Chondrocyte (in vitro differentiated cells): ENCODE measurements at places on chromosomes 4 and X. TPM values are rescaled to one million over a fixed set of nuclear protein-coding genes. Genes with fewer than 3 reads are reported as not detected.

DNA sequence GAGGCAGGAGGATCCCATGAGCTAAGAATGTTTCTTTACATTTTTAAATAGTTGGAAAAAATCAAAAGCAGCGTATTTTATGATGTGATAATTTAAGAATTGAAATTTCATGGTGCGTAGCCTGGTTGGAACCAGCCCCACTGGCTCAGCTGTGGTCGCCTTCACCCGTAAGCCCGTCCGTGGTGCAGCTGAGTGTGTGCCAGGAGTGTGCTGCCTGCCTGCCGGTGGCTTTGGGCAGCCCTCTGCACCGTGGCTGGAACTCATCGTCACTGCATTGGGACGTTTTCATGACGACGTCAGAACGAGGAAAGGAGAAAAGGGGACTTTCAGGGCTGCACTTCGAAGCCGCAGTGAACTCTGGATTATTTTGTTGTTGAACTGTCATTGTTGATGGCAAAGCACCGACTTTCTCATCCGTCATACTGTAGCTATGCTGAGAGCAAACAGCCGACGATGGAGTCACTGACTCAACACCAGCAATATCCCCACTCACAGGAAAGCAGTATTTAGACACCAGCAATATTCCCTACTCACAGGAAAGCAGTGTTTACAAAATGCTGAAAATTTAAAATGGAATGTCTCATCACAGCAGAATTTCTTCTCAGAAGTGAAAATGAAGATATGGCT lies 35.1 kb downstream of the PCGF3 start:
- peak overlapping the region; percentile 57 for H3K27ac ChIP-seq
- peaks cover 7% of the 10 kb centered on the region for H3K36me3 ChIP-seq
- no peak for DNase-seq
- no peaks in the 10 kb centered on the region for H3K27me3 ChIP-seq

- DNase-seq = no peak
- H3K4me3 ChIP-seq = no peak overlapping the region
- H3K27me3 ChIP-seq = no peaks in the 10 kb centered on the region
- no peaks in the 10 kb centered on the region for H3K4me1 ChIP-seq
- no peak overlapping the region for H3K27ac ChIP-seq
- no peaks in the 10 kb centered on the region for H3K36me3 ChIP-seq
Observed at GRCh38 chrX:29231800-29232199, 644.6 kb downstream of the IL1RAPL1 start.

DNA sequence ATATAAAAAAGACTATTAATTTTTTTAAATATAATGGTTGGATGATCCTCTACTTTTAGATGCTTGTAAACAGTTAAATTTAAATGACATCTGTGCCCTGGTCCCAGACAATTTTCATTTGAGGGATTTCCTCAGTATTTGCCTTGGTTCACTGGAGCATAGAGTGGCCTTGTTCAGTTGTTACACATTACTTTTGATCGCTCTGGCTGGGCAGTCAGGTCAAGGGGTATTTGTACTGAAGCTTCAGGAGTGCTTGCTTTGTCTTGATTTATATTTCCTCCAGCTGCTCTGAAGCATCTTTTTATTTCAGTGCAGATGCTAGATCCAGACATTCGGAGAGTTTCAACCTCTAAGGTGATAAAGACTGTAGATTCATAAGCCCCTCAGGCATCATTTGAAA lies 50.0 kb downstream of the COMMD8 start:
- peaks cover 6% of the 10 kb centered on the region for H3K4me1 ChIP-seq
- no peaks in the 10 kb centered on the region for H3K36me3 ChIP-seq
- no peak overlapping the region for H3K27ac ChIP-seq
- no peak for DNase-seq
- no peak overlapping the region for H3K4me3 ChIP-seq
- peaks cover 29% of the 10 kb centered on the region for H3K27me3 ChIP-seq

GRCh38 chr4:36712013-36712412 lies 430.6 kb downstream of the DTHD1 start:
- no peak overlapping the region for H3K4me3 ChIP-seq
- H3K27ac ChIP-seq = no peak overlapping the region
- no peaks in the 10 kb centered on the region for H3K27me3 ChIP-seq
- no peaks in the 10 kb centered on the region for H3K4me1 ChIP-seq
- no peak for DNase-seq

DNA sequence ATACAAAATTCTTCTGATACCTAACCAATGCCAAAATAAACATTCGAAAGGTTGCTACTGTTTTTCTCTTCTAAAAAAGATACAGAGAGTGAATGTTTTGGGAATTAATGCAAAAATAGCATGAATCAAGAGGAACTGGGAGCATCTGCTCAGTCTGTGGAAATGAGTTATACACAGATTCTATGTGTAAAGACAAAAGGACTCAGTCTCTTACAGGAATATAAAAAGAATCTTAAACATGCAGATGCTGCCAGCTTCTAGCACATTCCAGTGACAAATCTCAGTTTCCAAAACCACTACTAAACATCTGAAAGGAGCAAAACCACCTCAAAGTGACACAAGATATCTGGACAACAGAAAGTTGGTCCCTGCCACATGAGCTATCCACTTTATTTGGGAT lies 55.0 kb downstream of the PAPSS1 start:
- peaks cover 43% of the 10 kb centered on the region for H3K4me1 ChIP-seq
- H3K27ac ChIP-seq = peak overlapping the region; percentile 86
- H3K36me3 ChIP-seq = peaks cover 1% of the 10 kb centered on the region
- no peaks in the 10 kb centered on the region for H3K27me3 ChIP-seq

- no peaks in the 10 kb centered on the region for H3K27me3 ChIP-seq
- DNase-seq = no peak
- H3K27ac ChIP-seq = no peak overlapping the region
- no peak overlapping the region for H3K4me3 ChIP-seq
Observed at GRCh38 chrX:150844016-150844415, 54.5 kb downstream of the CD99L2 start.

DNA sequence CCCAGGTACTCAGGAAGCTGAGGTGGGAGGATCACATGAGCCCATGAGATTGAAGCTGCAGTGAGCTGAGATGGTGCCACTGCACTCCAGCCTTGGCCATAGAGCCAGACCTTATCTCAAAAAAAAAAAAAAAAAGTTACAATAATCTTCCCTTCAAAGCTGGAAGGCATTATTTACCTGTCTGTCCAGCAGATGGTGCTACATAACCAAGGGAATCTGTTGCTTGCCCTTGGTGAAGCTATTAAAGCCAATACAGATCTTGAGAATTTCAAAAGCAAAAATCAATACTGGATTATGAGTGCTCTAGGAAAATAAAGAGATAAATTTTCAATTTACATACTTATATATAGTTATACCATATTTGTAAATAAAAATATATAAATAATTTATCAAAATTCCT lies 25.9 kb downstream of the PKD2 start:
- H3K4me1 ChIP-seq = peaks cover 7% of the 10 kb centered on the region
- no peak overlapping the region for H3K4me3 ChIP-seq
- no peaks in the 10 kb centered on the region for H3K27me3 ChIP-seq
- no peak for DNase-seq
- H3K27ac ChIP-seq = no peak overlapping the region
- peaks cover 21% of the 10 kb centered on the region for H3K36me3 ChIP-seq

GRCh38 chrX:13087322-13088155 lies 43.1 kb upstream of the FAM9C start:
- H3K27me3 ChIP-seq = no peaks in the 10 kb centered on the region
- no peak overlapping the region for H3K4me3 ChIP-seq
- no peak for DNase-seq
- peaks cover under 1% of the 10 kb centered on the region for H3K36me3 ChIP-seq
- H3K27ac ChIP-seq = no peak overlapping the region

GRCh38 chr4:140222171-140222570 lies 68.2 kb upstream of the MAML3 start:
- no peak for DNase-seq
- H3K27ac ChIP-seq = no peak overlapping the region
- H3K27me3 ChIP-seq = no peaks in the 10 kb centered on the region
- no peak overlapping the region for H3K4me3 ChIP-seq

GRCh38 chr4:187666034-187666433 lies 329.5 kb upstream of the ZFP42 start:
- H3K27me3 ChIP-seq = no peaks in the 10 kb centered on the region
- no peak overlapping the region for H3K27ac ChIP-seq
- peaks cover 3% of the 10 kb centered on the region for H3K36me3 ChIP-seq
- no peak overlapping the region for H3K4me3 ChIP-seq
- H3K4me1 ChIP-seq = peaks cover 39% of the 10 kb centered on the region
- no peak for DNase-seq

- no peaks in the 10 kb centered on the region for H3K36me3 ChIP-seq
- no peak overlapping the region for H3K4me3 ChIP-seq
- no peak overlapping the region for H3K27ac ChIP-seq
- H3K27me3 ChIP-seq = no peaks in the 10 kb centered on the region
- no peak for DNase-seq
Observed at GRCh38 chr4:98662055-98662453, 3.6 kb upstream of the TSPAN5 start.

- H3K27me3 ChIP-seq = no peaks in the 10 kb centered on the region
- H3K4me3 ChIP-seq = no peak within 1 kb of the TSS
- no peaks in the 10 kb centered on the region for H3K36me3 ChIP-seq
- no peaks in the 10 kb centered on the region for H3K4me1 ChIP-seq
Observed at GRCh38 chrX:155334486-155335336, at the start of gene CLIC2. TSS of gene CLIC2 (minus strand) at chrX:155334614. CDS start at chrX:155334427, 187 bp downstream.

DNA sequence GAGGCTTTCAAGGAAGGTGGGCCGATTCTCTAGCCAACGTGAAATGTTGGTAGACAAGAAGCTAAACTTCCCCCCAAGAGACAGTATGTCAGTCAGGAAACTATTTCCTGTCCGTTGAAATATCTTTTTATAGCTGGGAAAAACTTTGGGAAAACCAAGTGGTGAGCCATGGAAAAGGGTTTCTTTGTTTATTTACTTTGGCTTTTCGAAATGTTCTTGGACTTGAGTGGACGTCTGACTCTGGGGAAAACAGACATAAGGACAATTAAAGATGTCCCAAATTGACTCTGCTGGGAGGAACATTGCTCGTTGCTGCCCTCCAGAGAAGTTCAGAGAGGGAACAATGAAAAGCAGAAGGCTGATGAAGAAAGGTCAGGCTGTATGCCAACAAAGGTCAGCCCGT lies 295.4 kb downstream of the RAPGEF2 start:
- no peak overlapping the region for H3K4me3 ChIP-seq
- H3K27me3 ChIP-seq = no peaks in the 10 kb centered on the region
- H3K36me3 ChIP-seq = no peaks in the 10 kb centered on the region
- peaks cover 59% of the 10 kb centered on the region for H3K4me1 ChIP-seq

- peaks cover 14% of the 10 kb centered on the region for H3K27me3 ChIP-seq
- no peaks in the 10 kb centered on the region for H3K36me3 ChIP-seq
- H3K4me3 ChIP-seq = no peak overlapping the region
- DNase-seq = no peak
- no peak overlapping the region for H3K27ac ChIP-seq
Observed at GRCh38 chrX:28581522-28581921, 5.7 kb upstream of the IL1RAPL1 start.

- peaks cover 10% of the 10 kb centered on the region for H3K36me3 ChIP-seq
- DNase-seq = no peak
- H3K4me3 ChIP-seq = no peak overlapping the region
- peaks cover 3% of the 10 kb centered on the region for H3K4me1 ChIP-seq
Observed at GRCh38 chr4:146318894-146319293, 104.6 kb downstream of the REELD1 start.

DNA sequence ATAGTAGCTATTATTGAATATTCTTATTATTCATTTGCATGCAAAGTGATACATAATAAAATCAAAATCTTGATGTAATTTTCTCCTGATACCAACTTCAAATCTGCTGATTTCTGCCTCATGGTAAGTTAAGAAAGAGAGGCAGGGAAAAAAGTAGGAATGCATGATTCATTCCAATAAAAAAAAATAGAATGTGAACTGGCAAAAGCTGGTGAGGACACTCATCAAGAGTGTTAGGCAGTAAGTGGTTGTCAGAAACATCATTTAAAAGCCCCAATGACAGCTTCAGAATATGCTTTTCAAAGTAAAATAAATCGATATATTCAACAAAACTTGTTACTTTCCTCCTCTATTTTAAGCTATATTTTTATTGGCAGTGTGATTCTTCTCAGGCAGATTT lies 979.1 kb downstream of the TECRL start:
- no peak for DNase-seq
- no peak overlapping the region for H3K4me3 ChIP-seq
- H3K27ac ChIP-seq = no peak overlapping the region
- H3K4me1 ChIP-seq = peaks cover 7% of the 10 kb centered on the region
- H3K27me3 ChIP-seq = peaks cover 1% of the 10 kb centered on the region

GRCh38 chrX:5306654-5307121 lies 922.0 kb downstream of the NLGN4X start:
- no peak overlapping the region for H3K4me3 ChIP-seq
- no peak overlapping the region for H3K27ac ChIP-seq
- H3K4me1 ChIP-seq = no peaks in the 10 kb centered on the region

GRCh38 chrX:150607201-150607600 lies 38.8 kb downstream of the MTM1 start:
- H3K27ac ChIP-seq = no peak overlapping the region
- H3K4me3 ChIP-seq = no peak overlapping the region
- H3K27me3 ChIP-seq = no peaks in the 10 kb centered on the region
- DNase-seq = no peak
- no peaks in the 10 kb centered on the region for H3K4me1 ChIP-seq

DNA sequence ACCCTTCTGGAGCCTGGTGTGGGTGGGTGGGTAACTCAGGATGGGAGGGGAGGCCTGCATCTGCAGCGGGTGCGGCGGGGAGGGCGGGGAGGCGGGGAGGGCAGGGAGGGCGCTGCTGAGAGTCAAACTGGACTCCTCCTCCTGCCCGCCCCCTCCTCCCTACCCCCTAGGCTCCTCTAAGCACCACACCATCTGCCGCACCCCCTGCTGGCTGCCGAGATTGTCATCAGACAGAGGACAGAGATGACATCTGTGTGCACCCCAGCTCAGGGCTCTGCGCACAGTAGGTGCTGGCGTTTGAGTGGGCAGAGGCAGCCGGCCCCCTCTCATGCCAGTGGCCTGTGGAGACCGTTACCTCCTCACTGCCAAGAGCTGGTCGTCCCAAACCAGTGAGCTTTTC lies 10.6 kb upstream of the HMX1 start:
- H3K4me1 ChIP-seq = no peaks in the 10 kb centered on the region
- H3K27me3 ChIP-seq = peaks cover 43% of the 10 kb centered on the region
- no peak for DNase-seq
- no peak overlapping the region for H3K27ac ChIP-seq

CC2D2A gene
- total RNA-seq = 18.6 to 31.5 TPM (median 19.2 TPM) in 3 replicates

SPANXD gene
- total RNA-seq = not detected in 3 replicates

ERVMER34-1 gene
- 1.4 to 1.7 TPM (median 1.5 TPM) in 3 replicates for total RNA-seq

OTOP1 gene
- not detected in 3 replicates for total RNA-seq

DIAPH2 gene
- total RNA-seq = 6.9 to 14.5 TPM (median 14.3 TPM) in 3 replicates

MAGEA1 gene
- not detected in 3 replicates for total RNA-seq

ZNF157 gene
- 0.15 to 0.22 TPM in 2 of 3 replicates, not detected in the other for total RNA-seq
